ENCODE measurements at places on chromosomes 1 and 21.

DNA sequence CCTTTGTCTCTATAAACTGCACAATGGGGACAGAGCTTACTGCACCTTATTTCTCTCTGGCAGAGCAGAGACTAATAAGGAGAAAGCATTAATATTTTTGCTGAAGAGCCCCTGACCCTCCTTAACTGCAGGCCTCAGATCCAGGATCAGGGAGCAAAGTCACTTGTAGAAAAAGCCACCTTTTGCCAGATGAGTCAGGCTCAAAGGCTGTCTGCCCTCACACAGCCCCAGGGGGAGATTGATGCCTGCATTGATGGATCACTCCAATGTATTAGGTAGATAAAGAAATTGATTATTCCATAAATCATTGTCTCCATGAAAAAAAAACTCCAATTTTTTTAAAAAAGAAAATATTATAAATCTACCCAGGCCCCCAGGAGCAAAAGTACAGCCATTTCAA lies 15.8 kb downstream of the GRIK3 start:
- DNase-seq: no peak

- no peak for DNase-seq
Measured at GRCh38 chr1:248793592-248793991, 32.1 kb downstream of the SH3BP5L start.

GRCh38 chr1:91129017-91129416 lies 107.2 kb upstream of the ZNF644 start:
- DNase-seq: no peak

GRCh38 chr1:154747740-154748404 lies 122.2 kb downstream of the KCNN3 start:
- DNase-seq: peak; percentile 48

- no peak for DNase-seq
Measured at GRCh38 chr1:59007820-59008598, 224.2 kb upstream of the JUN start.
